ENCODE measurements at places on chromosomes 5 and 9.

GRCh38 chr5:58380655-58381054 is 79.2 kb downstream of the PLK2 start:
- no peak for DNase-seq

DNA sequence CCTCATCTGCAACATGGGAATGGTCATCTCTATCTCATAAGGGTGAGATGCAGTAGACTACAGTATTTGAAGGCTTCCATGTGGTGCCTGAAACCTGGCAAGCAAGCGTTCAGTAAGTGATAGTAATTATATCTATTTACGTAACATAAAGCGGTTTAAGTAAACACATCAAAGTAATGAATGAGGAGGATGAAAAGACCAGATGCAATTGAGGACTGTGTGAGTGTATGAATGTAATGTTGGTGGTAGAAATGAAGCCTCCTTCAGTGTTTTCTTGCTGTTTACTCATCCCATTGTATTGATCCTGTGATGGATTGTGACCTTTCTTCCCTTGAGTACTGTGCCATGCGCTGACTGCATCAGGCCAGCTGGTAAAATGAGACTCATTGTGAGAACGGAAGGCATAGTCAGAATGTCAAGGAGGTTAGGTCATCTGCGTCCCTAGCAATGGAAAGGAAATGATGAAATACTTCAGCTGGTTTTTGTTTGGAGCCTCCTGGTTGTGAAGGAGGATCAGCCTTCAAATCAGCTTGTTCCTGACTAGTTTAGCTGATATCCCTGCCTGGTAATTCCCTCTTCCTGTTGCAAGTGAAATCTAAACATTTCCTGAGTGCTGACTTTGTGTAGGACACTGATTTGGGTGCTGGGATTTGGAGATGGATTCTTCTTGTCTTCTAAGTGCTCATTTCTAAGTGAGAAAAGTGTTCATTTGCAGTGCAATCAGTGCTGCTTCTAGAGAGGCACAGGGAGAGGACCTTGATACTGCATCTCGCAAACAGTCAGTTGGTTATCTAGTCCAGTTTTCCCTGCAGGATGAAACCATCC is 35.6 kb downstream of the TNFSF8 start:
- peak; percentile 96 for DNase-seq

DNA sequence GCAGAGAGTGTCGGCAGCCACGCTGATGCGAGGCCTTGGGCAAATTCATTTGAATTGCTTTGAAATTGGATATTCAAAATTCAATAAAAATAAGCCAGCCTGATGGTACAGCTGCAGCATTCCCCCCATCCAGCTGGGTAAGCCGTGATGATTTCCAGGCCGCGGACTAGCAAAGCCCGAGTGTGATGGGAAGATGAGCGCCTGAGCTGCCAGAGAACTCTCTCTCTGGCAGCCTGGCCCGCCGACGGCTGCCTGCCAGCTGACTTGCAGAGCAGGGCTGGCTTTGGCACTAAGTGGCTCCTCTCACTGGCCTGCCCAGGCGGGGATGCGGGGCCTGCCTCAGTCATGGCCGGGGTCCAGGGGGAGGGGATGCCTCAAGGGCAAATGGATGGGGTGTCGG is 268.3 kb upstream of the WWC1 start:
- DNase-seq, result peak; percentile 75

- DNase-seq, result no peak
These were observed 632 bp downstream of the DPM2 start for GRCh38 chr9:127937056-127937387.

- no peak for DNase-seq
These were observed 107.2 kb downstream of the ARHGEF28 start for GRCh38 chr5:73733219-73733618.

DNA sequence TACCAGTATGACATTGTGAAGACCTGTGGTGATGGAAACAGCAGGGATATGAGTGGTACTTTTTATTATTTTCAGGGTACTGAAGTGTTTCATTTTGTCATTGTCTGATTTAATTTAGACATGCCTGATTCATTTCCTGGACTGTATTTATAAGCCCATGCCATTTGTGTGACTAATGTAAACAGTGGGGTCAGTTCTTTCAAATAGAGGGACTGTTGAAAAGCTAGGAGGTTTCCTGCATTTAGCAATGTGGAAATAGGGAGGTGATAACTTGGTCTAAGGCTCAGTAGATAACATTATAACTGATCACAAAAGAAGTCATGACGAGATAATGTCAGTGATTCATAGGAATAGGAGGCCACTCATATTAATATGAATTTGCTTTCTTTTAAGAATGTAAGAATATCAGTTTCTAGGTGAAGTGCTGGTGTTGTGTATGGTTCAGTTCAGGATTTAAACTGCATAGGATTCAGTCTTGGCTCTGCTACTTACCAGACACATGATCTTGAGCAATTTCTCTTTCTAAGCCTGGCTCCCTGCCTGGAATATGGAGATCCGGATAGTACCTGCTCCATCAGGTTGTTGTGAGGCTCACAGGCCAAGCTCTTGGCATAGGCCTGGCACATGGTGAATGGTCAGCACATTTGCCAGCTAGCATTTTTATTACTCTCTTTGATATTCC is 7.5 kb downstream of the RASGRF2 start:
- DNase-seq, result peak; percentile 58
